ENCODE measurements at places on chromosomes 5 and 9.

DNA sequence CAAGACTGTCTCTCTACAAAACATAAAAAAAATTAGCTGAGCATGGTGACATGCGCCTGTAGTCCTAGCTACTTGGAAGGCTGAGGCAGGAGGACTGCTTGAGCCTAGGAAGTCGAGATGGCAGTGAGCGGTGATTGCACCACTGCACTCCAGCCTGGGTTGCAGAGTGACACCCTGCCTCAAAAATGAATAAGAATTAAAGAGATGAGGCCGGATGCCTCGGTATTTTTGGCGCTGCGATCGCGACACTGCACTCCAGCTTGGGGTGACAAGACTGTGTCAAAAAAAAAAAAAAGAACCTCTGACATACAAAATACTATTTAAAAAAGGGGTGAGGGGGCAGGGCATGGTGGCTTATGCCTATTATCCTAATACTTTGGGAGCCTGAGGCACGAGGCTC is 7.3 kb downstream of the GPBP1 start:
- no peak for DNase-seq

- no peak for DNase-seq
Measured at GRCh38 chr5:163350083-163350482, 87.3 kb upstream of the CCNG1 start.

DNA sequence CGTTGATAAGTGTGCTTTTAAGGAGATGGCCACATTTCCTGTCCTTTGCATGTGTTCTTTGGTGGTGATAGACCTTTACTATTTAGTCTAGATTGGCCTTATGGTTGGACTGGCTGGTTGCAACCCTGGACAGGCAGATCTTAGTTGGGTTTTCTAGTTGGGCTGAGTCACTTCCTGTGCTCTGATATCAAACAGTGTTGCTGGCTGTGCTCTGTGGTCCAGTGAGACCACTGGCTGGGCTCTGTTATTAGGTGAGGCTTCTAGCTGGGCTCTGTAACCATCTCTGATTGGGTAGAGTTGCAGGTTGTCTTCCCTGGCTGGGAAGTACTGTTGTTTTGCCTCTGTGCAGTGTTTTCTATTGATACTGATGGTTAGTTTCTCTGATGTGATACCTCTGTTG is 432.5 kb downstream of the LRRC70 start:
- no peak for DNase-seq

DNA sequence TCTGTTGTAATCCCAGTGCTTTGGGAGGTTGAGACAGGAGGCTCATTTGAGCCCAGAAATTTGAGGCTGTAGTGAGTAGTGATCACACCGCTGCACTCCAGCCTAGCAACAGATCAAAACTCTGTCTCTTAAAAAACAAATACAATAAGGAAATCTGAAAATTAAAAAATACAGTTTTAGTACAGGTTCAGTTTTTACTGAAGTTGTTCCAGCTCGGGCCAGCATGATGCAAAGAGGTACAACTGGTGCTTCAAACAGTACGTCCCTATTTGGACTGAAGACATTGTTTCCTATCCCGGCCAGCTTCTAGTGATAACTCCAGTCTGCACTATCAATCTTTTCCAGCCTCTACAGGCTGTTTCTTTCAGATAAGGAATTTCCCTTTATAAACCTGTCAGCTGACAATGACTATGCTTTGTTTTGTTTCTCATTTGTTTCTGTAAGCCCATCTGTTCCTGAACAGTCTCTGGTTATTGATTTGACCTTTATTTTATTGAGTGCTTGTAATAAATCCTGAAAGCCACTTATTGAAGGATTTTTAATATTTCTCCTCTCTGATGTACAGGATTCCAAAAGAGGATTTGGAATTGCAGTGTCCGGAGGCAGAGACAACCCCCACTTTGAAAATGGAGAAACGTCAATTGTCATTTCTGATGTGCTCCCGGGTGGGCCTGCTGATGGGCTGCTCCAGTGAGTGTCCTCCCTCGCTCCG is 41.9 kb downstream of the TJP2 start:
- no peak for DNase-seq

DNA sequence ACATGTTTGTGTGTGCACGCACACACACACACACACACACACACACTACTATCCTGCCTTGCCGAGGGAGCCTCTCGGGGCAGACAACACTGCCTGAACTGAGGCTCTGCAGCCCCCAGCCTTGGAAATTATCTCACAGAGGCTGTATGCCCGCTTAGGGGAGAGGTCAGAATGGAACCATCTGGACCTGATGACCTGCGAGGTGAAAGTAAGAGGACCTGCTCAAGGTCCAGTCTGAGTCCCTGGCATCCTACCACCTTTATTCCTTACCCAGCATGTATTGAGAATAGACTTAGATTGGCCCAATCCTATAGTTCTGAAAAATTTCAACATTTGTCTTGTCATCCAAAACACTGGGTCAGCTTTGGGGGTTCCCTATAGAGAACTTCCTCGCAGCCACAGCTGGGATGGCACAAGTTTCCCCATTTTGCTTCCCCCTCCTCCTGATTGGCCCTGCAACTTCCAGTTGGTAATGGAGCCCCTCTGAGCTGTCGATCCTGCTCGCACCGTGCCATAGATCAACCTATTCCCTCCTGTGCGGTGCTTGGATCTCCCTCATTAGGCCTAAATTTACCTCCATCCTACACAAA is 10.2 kb downstream of the MVB12B start:
- no peak for DNase-seq

DNA sequence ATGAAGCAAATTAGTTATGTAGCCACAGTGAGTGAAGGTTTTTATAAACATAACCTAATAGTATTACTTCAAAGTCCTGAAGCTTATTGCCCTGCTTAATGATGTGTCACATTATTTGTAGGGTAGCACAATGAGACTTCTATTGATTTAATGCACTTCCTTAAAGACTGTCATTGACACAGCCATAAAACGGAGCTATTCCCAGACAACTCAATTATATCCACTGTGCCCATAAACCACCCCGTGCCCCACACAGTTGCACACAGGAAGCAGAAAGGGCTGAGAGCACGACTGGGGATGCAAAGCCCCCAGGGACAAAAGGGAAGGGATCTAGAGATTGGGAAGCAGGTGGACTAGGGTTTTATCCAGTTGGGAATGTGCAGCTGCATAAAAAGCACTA is 37.0 kb downstream of the TRIM32 start:
- no peak for DNase-seq

DNA sequence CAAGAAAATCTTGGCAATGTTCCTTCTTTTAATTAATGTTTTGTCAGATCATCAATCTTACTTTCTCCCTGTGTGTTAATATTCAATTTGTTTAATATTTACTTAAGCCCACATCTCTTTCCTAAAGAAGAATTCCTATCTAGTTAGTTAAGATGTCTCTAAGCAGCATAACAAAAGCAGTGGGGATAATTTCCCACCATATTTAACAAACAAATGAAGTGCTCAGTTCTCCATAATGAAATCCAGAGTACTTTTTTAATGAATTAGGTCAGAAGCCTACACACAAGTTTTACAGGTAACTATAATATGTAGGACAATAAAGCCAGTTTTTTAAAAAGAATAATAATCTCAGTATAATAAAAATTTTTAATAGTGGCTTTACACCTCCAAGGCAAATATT is 1918.8 kb downstream of the EFNA5 start:
- no peak for DNase-seq

DNA sequence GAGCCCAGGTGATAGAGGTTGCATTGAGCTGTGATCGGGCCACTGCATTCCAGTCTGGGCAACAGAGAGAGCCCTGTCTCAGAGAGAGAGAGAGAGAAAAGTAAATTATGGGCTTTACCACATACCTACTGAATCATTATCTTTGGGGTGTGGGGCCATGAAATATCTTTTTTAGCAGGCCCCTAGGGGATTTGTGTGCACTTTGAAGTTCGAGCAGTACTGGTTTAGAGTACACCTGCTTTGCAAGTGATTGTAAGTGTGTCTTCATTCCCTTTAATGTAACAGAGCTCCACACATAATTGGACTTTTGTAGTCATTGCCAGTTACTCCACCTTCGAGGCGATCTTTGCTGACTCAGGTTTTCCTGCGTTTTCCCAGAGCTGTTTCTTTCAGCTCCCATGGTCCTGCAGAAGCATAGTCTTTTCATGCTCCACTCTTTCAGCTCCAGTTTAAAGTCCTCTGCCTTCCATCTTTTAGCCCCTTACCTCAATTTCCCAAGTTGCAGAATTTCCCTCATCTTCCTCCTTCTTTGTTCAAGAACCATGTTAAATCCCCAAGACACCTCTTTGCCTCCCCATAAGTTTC is 24.0 kb upstream of the FRMPD1 start:
- no peak for DNase-seq

GRCh38 chr5:171107669-171108068 is 201.4 kb upstream of the TLX3 start:
- DNase-seq: no peak

DNA sequence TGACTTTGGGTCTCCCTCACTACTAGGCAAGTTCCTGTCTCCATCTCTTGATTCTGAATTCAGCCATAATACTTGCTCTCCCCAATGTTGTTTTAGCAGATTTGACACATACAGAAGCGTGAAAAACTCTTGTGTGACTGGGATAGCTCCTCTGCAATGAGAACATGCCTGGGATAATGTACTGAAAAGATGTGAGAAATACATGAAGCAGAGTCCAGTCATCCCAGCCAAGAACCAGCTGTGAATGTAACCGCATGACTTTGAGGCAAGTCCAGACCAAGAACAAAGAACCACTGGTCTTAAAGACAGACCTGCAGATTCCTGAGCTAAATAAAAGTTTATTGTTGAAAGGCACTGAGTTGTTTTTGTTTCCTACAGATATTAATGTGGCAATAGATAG is 135.0 kb downstream of the NMUR2 start:
- peak; percentile 31 for DNase-seq

- peak; percentile 92 for DNase-seq
Measured at GRCh38 chr9:18795947-18796671, 236.9 kb downstream of the SAXO1 start.

- peak; percentile 73 for DNase-seq
Measured at GRCh38 chr5:114237766-114238165, 124.1 kb upstream of the KCNN2 start.

- DNase-seq: no peak
Measured at GRCh38 chr5:100905259-100905914, 2.3 kb upstream of the ST8SIA4 start.

DNA sequence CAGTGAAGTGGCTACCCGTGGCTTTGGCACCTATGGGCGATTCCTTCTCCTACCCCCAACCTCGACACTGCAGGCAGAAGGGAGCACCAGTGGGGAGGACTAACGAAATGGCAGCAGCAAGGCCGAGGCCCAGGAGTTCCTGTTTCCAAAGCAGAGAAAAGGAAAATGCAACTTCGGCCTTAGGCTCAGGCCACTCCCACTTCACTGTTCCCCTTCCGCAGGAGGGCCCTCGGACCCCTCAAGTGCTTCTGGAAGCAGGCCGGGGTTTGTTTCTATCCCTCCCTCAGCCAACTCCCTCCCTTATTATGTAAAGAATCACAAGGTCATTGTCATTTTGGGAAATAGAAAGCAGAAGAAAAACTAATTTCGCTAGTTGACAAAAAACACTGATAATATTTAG is 36.4 kb upstream of the NKX2-5 start:
- no peak for DNase-seq

GRCh38 chr9:115305543-115305942 is 187.6 kb upstream of the TNC start:
- DNase-seq: no peak

GRCh38 chr9:98402019-98402840 is 146.8 kb upstream of the TBC1D2 start:
- no peak for DNase-seq

DNA sequence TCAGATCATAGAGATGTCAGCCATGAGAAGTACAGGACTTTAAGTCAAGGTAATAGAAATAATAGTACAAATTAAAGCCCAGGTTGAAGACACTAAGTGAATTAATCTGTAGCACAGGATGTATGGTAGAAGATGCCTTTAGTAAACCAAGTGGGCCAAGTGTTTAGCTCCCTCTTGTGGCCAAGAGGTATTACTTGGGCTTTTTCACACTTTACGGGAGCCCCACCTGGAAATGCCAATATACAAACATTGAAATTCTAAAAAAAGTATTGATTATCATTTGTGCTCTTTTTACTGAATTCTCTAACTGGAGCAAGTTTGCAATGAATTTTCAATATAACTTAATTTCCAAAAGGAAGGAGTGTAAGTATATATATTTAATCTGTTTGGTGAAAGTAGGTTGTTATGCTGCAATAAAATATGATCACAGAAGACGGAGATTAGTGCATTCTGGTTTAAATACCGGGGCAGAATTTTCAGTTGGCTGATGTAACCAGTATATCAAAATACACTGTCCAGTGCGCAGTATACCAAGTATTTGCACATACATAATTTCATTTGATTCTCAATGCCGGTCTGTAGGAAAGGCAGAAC is 84.7 kb downstream of the PARP8 start:
- DNase-seq: peak; percentile 57

DNA sequence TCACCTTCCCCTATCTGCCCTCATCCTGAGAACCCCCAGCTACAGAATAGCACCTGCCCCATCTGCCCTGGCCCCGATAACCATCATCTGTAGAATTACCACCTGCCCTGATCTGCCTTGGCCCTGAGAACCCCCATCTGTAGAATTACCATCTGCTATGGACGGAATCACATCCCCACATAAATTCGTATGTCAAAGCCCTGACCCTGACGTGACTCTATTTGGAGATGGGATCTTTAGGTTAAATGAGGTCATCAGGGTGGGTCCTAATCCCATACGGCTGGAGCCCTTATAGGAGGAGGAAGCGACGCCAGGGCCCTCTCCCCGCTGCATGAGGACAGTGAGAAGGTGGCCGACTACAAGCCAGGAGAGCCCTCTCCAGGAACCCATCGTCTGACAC is 32.6 kb downstream of the SARDH start:
- DNase-seq: no peak

DNA sequence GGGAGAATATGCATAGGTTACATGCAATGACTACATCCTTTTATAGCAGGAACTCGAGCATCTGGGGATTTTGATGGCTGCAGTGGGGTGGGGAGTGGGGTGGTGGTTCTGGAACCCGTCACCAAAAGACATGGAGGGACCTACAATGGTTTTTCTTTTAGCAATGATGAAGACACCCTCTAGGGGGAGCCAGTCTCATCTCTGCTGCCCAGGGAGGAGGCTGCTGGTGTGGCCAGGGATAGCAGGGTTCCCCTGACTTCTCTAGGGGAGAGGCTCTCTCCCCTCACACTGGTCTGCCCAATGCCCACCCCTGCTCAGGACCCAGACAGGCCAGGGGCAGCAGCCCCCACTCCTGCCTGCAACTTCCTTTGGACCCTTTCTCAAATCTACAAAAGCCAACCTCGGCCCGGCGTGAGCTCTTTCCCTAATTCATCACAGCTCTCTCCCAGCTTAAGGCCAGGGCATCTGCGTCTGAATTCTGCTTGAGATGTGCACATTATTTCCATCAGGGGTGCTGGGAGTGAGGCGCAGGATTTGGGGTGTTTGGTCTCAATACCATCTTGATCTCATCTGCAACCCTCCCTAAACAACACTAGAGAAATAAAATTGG is 73.6 kb upstream of the RETREG1 start:
- DNase-seq: peak; percentile 62

DNA sequence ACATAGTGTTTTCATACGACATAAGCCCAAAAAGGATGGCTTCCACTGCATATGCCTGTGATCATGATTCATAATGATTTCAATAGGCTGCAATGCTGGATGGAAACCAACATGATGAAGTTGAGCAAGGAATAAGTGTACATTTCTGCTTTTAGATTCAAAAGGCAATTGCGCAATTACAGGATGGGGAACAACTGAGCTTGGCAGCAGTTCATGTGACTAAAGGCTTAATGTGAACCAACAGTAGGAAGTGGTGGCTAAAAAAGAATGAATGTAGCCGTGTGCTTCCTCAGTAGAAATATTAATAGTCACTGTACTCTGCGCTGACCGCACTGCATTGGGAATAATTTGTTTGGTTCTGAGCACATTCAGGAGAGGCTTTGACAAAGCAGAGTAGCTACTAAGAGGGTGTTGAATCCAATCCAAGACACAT is 51.2 kb downstream of the SLC1A3 start:
- DNase-seq: peak; percentile 99

- DNase-seq: no peak
Measured at GRCh38 chr9:81656871-81657337, 32.4 kb downstream of the TLE1 start.
